ENCODE measurements at places on chromosomes 3 and 15. TPM values are rescaled to one million over a fixed set of nuclear protein-coding genes. Genes with fewer than 3 reads are reported as not detected.

Gene CLPX
- 17.3 TPM for polyA plus RNA-seq

Gene NLGN1
- polyA plus RNA-seq = 1.5 TPM

Gene DUOXA2
- polyA plus RNA-seq = not detected

Gene GOLGA8T
- polyA plus RNA-seq = 0.06 TPM

Gene LRRC31
- not detected for polyA plus RNA-seq

Gene LOXL1
- 37.5 TPM for polyA plus RNA-seq

Gene PLXNB1
- polyA plus RNA-seq = 39.8 TPM

Gene PP2D1
- polyA plus RNA-seq = not detected

Gene SLC12A1
- polyA plus RNA-seq = not detected

DNA sequence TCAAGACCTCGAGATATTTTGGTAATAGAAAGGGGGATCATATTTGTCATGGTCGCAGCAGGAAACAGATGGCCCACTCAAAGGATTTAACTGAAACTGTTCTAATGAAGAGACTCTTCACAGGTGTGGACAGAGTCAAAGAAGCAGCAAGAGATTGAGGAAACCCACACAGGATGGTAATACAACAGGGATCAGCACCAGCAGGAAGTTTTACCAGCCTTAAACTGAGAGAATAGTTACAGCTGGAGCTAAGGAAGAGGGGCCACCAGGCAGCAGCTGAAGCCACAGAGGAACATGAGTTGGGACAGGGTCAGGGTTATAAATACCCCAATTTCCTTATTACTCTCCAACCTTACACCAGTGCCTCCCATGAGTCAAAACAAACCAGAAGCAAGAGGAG is 131.8 kb upstream of the UBE2E2 start:
- H3K27ac ChIP-seq = no peak overlapping the region
- no peaks in the 10 kb centered on the region for H3K4me1 ChIP-seq
- H3K4me3 ChIP-seq = no peak overlapping the region
- no peak for DNase-seq
- H3K27me3 ChIP-seq = no peaks in the 10 kb centered on the region

- no peak overlapping the region for H3K27ac ChIP-seq
- no peaks in the 10 kb centered on the region for H3K36me3 ChIP-seq
- H3K27me3 ChIP-seq = no peaks in the 10 kb centered on the region
- no peak for DNase-seq
Observed at GRCh38 chr3:35617370-35617769, 22.0 kb upstream of the ARPP21 start.

DNA sequence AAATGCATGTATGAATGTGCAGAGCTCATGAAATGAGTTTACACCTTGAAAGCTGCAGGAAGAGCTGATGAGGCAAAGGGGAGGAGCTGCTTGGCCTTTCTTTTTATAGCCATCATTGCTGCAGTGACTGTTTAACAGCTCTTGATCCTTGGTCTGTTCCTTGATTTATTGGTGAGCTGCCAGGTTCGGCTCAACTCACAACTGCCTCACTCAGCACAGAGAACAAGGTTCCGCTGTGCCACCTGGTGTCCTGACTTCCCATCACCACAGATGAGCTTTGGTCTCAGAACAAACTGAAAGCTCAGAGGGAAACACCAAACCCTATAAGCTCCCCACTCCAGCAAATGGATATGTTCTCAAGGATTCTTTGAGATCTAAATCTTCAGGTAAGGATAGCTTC is 626.1 kb downstream of the MAGI1 start:
- no peaks in the 10 kb centered on the region for H3K36me3 ChIP-seq
- DNase-seq = no peak
- no peaks in the 10 kb centered on the region for H3K4me1 ChIP-seq
- peak overlapping the region; percentile 25 for H3K27ac ChIP-seq
- H3K27me3 ChIP-seq = no peaks in the 10 kb centered on the region
- H3K4me3 ChIP-seq = no peak overlapping the region

- no peaks in the 10 kb centered on the region for H3K36me3 ChIP-seq
- no peak overlapping the region for H3K27ac ChIP-seq
- H3K4me1 ChIP-seq = no peaks in the 10 kb centered on the region
- DNase-seq = no peak
Observed at GRCh38 chr3:45580112-45580765, 14.3 kb upstream of the LIMD1 start.

DNA sequence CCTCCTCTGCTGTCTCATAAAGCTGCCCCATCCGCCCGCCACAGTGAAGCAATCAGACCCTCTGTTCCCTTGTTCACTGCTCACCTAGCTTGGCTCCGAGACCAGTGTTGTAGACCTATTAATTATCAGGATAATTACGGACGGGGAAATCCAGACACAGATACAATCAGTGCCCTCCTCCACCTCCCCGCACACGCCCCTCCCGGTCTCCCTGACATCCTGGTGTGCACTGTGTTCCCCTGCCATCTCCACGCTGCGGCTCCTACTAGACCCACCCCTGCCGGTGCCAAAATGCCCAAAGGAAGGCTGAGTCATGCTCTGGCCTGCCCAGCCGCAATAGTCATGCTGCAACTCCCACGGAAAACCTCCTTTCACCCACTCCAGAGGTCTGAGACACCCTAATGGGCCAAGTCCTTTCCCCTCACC is 277.3 kb upstream of the TLE3 start:
- H3K36me3 ChIP-seq = no peaks in the 10 kb centered on the region
- H3K4me3 ChIP-seq = no peak overlapping the region
- H3K4me1 ChIP-seq = peaks cover 32% of the 10 kb centered on the region
- H3K27me3 ChIP-seq = no peaks in the 10 kb centered on the region
- peak; percentile 74 for DNase-seq
- H3K27ac ChIP-seq = peak overlapping the region; percentile 95

DNA sequence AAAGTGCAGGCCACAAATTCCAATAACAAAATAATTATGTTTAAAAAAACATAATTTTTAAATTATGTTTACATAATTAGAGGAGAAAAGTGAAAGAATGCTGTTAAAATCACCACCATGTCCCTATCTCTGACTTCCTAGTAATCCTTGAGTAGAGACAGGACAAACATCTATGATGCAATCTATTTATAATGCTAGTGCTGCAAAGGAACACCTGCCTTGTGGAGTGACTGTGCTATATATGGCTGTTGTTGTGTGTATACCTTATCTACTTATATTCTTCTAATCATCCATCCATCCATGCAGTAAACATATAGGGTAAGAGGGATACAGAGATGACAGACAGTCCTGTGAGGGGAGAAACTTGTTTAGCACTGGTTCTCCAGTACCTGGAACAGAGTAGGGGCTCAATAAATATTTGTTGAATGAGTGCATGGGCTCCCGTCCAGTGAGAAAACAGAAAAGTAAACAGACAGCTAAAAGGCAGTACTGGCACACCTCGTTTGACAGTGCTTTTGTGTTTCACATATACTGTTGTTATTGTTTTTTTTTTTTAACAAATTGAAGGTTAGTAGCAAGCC is 229.3 kb upstream of the UBE2E1 start:
- no peaks in the 10 kb centered on the region for H3K36me3 ChIP-seq
- no peaks in the 10 kb centered on the region for H3K4me1 ChIP-seq
- DNase-seq = no peak
- no peaks in the 10 kb centered on the region for H3K27me3 ChIP-seq

- 0 out of 2 replicates have a peak, but pooled peaks cover 11% of the 10 kb centered on the region for H3K27me3 ChIP-seq
- no peak for DNase-seq
- H3K36me3 ChIP-seq = no peaks in the 10 kb centered on the region
- H3K4me1 ChIP-seq = no peaks in the 10 kb centered on the region
Observed at GRCh38 chr3:100606894-100607512, 2.4 kb upstream of the ADGRG7 start.

GRCh38 chr3:94099311-94099710 is 36.5 kb downstream of the NSUN3 start:
- no peaks in the 10 kb centered on the region for H3K27me3 ChIP-seq
- H3K4me3 ChIP-seq = no peak overlapping the region
- no peaks in the 10 kb centered on the region for H3K4me1 ChIP-seq
- H3K36me3 ChIP-seq = peaks cover 46% of the 10 kb centered on the region
- no peak overlapping the region for H3K27ac ChIP-seq

DNA sequence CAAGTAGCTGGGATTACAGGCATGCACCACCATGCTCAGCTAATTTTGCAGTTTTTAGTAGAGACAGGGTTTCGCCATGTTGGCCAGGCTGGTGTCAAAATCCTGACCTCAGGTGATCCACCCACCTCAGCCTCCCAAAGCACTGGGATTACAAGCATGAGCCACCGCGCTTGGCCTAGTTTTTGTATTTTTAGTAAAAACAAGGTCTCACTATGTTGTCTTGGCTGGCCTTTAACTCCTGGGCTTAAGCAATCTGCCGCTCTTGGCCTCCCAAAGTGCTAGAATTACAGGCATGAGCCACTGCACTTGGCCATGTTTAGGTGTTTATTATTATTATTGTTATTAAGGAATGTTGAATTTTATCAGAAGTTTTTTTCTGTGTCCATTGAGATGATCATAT is 14.7 kb downstream of the IL16 start:
- no peak for DNase-seq
- no peaks in the 10 kb centered on the region for H3K27me3 ChIP-seq
- no peaks in the 10 kb centered on the region for H3K4me1 ChIP-seq
- H3K36me3 ChIP-seq = no peaks in the 10 kb centered on the region

GRCh38 chr15:29622637-29623036 is 199.6 kb downstream of the TJP1 start:
- no peaks in the 10 kb centered on the region for H3K27me3 ChIP-seq
- H3K4me3 ChIP-seq = no peak overlapping the region
- no peaks in the 10 kb centered on the region for H3K4me1 ChIP-seq
- DNase-seq = no peak
- no peaks in the 10 kb centered on the region for H3K36me3 ChIP-seq

- DNase-seq = no peak
- H3K27ac ChIP-seq = no peak overlapping the region
- H3K4me3 ChIP-seq = no peak overlapping the region
- no peaks in the 10 kb centered on the region for H3K36me3 ChIP-seq
- H3K4me1 ChIP-seq = no peaks in the 10 kb centered on the region
Observed at GRCh38 chr3:55641964-55642363, 154.9 kb upstream of the WNT5A start.

GRCh38 chr15:74422652-74423430 is 10.9 kb downstream of the SEMA7A start:
- H3K4me1 ChIP-seq = peaks cover 34% of the 10 kb centered on the region
- no peaks in the 10 kb centered on the region for H3K36me3 ChIP-seq
- H3K27ac ChIP-seq = no peak overlapping the region
- no peaks in the 10 kb centered on the region for H3K27me3 ChIP-seq
- H3K4me3 ChIP-seq = no peak overlapping the region

DNA sequence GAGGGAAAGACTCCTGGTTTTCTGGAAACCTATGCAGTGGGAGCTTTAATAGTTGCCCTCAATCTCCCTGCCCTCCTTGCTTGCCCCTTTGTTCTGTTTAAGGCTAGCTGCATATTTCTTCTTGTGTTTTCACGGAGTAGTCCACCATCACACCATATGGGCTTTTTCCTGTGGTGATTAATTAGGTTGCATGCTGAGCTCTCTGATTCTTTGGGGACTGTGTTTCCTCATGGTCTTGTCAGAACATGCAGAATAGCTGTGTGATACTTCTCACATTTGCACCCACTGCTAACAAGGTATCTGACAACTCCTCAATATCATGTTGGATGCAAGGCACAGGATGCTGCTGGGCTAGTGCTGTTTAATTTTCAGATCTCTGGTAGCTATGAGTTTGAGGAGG is 139.6 kb downstream of the PTPRG start:
- no peaks in the 10 kb centered on the region for H3K36me3 ChIP-seq
- no peaks in the 10 kb centered on the region for H3K4me1 ChIP-seq
- no peak for DNase-seq

DNA sequence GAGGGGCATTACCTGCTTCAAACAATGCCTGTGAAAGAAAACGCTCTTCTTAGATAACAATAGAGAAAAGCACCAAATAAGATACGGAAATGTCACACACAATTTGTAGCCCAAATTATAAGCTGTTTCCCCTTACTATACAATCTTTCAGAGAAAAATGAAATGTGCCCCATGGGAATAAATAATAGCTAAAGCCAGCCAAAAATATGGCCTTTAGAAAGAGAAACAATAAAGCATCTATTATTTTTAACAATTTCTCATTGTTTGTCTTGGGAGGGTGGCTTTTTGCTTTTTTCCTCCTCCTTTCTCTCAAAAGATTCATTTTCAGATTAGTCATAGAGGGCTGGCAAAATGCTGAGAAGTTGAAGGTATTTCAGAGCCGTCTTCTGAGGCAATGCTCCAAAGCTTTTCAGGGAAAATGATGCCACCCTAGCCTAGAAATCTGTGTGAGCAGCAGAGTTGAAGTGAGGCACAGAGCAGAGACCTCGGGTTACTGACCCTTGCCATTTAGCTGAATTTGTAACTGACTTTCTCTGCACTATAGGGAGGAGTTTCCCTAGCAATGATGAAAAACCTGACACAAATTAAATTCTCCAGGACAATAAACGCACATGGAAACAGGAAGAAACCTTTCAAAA is 86.3 kb upstream of the PRICKLE2 start:
- no peak overlapping the region for H3K27ac ChIP-seq
- no peak overlapping the region for H3K4me3 ChIP-seq
- DNase-seq = no peak
- H3K4me1 ChIP-seq = no peaks in the 10 kb centered on the region
- no peaks in the 10 kb centered on the region for H3K36me3 ChIP-seq

DNA sequence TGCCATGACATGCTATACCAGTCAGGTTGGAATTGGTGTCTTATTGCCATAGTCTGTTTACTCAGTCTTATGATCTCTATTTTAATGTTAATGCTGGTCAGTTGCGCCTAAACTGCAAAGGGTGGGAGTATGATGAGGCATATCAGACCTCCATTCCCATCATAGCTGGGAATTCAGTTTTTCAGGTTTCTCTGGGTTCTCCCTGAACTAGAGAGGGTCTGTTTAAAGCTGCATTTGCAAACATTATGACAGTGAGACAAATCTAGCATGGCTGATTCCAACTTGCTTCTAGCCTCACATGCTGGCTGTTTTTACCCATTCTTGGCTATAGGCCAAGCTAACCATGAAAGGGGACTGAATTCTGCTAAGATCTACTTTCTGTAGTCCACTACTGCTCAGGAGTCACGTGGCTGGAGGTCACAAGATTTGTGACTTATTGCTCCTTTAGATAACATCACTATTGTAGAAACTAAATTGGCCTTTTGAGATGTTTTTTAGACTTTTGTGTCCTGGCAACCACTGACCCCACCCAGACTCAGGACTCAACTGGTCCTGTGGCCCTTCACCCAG is 96.5 kb downstream of the TGFBR2 start:
- peaks cover 4% of the 10 kb centered on the region for H3K36me3 ChIP-seq
- DNase-seq = no peak
- H3K4me1 ChIP-seq = no peaks in the 10 kb centered on the region
- H3K27ac ChIP-seq = no peak overlapping the region
- no peak overlapping the region for H3K4me3 ChIP-seq
- H3K27me3 ChIP-seq = no peaks in the 10 kb centered on the region

GRCh38 chr15:70954733-70955132 is 62.1 kb downstream of the LRRC49 start:
- DNase-seq = no peak
- H3K4me3 ChIP-seq = no peak overlapping the region
- no peaks in the 10 kb centered on the region for H3K4me1 ChIP-seq
- H3K27ac ChIP-seq = no peak overlapping the region
- peaks cover 15% of the 10 kb centered on the region for H3K36me3 ChIP-seq
